ENCODE measurements at places on chromosomes 16 and 17.

DNA sequence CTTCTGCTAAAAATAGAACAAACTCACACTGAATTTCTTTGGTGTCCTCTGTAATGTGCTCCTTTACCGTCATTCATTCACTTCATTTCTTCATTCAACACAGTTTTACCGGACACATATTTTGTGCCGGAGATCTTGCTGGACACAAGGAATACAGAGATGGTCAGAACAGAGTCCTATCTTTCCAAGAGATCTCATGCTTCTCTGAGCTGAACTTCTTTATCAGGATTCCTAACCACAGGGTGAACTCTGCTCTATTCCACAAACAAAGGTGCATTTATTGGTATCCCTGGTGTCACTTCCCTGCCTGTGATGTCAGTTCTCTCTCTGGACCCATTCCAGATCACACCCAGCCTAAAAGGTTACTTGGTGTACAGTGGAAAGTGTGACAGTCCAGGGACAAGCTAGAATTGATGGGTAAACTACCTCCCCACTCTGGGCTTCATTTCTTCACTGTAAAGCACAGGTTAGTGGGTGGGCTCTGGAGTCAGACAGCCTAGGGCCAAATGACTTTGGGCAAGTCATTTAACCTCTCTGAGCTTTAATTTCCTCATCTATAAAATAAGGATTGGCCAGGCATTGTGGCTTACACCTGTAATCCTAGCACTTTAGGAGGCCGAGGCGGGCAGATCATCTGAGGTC is 4.2 kb downstream of the IFI35 start:
- DNase-seq, result no peak

DNA sequence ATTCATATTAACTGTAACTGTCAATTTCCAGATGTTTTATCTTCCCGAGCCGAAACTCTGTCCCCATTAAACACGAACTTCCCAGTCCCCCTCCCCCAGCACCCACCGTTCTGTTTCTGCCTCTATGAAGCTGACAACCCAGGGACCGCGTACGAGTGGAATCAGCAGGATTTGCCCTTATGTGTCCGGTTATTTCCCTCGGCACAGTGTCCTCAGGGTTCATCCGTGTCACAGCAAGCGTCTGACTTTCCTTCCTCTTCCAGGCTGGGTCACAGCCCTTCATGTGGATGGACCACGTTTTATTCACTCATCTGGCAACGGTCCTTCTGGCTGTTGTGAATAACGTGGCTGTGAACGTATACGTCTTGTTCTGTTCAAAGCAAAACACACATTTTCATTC is 31.3 kb downstream of the METRNL start:
- no peak for DNase-seq

- no peak for DNase-seq
These were observed 380.8 kb downstream of the SLC39A11 start for GRCh38 chr17:72711521-72712310.

DNA sequence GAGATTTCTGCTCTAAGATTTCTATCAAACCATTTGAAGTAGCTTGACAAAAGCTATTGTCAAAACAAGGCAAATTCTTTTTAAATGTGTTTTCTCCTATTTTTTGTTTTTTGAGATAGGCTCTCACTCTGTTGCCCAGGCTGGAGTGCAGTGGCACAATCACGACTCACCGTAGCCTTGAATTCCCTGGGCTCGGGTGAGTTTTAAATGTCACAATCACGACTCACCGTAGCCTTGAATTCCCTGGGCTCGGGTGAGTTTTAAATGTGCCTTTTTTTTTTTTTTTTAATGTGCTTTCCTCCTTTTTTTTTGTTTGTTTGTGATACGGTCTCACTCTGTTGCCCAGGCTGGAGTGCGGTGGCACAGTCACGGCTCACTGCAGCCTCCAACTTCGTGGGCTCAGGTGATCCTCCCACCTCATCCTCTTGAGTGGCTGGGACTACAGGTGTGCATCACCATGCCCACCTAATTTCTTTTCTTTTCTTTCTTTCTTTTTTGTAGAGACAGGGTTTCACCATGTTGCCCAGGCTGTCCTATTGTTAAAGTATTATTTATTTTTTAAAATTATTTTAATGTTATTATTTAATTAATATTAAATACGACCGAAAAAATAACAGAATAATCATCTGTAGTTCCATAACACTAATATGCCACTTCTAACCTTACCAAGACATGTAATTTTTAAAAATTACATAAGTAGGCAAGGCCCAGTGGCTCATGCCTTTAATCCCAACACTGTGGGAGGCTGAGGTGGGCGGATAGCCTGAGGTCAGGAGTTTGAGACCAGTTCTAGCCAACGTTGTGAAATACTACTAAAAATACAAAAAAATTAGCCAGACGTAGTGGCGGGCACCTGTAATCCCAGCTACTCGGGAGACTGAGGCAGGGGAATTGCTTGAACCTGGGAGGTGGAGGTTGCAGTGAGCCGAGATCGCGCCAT is 69.7 kb upstream of the FA2H start:
- no peak for DNase-seq

DNA sequence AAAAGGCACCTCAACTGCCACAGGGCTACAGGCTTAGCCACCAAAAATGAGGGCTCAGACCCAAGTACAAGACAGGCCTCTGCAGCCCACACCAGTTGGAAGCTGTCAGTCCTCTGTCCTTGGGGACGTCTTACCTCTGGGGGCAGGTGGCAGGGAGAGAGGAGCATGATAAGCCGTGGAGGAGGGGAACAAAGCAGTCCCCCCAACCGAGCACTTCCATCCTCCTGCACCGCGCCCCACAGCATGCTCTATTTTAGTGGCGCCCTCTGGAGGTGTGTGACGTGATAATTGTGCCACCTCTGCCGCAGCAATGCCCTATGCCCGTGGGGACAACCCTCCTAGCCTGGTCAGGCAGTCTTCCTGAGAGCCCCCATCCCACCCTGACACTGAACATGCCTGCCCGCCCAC is 13.6 kb downstream of the G6PC3 start:
- DNase-seq, result peak; percentile 34
